ENCODE measurements at places on chromosomes 11 and 22. TPM values are rescaled to one million over a fixed set of nuclear protein-coding genes. Genes with fewer than 3 reads are reported as not detected.

GRCh38 chr22:50678651-50679521, 6.3 kb downstream of the SHANK3 start:
- H3K27me3 ChIP-seq: peaks cover 22% of the 10 kb centered on the region
- no peak overlapping the region for H3K4me3 ChIP-seq
- peaks cover 6% of the 10 kb centered on the region for H3K4me1 ChIP-seq
- DNase-seq: no peak
- H3K36me3 ChIP-seq: no peaks in the 10 kb centered on the region

DNA sequence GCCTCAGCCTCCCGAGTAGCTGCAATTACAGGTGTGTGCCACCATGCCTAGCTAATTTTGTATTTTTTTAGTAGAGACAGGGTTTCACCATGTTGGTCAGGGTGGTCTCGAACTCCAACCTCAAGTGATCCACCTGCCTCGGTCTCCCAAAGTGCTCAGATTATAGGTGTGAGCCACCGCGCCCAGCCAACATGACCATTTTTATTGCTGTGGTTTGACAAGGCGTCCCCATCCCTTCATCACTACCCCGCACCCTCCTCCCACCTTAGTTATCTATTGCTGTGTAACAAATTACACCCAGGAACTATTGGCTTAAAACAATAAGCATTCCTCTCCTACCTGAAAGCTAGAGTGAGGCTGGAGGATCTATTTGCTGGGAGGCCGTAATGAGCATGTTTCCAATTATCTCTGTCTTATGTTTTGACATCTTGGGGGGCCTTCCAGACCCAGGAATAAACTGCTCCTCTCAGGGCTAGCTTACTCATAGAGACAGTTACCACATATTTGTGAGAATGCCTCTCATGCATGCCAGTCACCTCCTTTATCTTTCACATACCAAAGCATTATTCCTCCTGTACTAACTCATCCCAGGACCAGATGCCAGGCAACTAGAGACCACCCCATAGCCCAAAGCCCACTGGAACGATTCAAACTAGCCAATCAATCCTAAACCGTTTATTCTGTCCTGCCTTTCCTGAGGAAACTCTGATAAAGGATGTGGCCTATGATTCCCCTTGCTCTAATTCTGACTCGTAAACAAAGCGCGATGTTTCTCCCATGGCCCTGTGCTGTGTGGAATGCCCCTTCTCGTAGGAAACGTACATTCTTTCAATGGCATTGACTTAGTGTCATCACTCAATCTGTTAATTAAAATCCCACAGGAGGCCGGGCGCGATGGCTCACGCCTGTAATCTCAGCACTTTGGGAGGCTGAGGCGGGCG, 19.4 kb downstream of the SNU13 start:
- H3K4me1 ChIP-seq: no peaks in the 10 kb centered on the region
- H3K27ac ChIP-seq: no peak overlapping the region
- no peak for DNase-seq
- peaks cover 26% of the 10 kb centered on the region for H3K36me3 ChIP-seq
- H3K4me3 ChIP-seq: no peak overlapping the region

The CSNK2A3 gene
- total RNA-seq: 0.72 TPM

DNA sequence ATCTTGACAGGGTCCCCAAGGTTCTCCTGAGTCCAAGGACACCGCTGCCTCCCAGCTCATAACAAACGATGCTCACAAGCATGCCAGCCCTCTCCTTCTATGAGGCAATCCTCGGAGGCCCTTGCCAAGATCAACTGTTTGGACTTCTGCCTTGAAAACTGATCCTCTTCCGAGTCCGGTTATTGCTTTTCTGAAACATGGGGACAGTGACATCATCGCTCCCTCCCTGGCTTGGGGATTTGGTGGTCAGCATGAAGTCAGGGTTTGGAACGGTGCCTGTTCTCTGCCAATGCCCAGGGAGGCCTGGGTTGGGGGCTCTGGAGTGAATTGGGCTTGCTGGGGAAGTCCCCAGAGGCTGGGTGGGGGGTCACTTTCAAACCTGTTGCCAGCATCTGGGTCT, 149.3 kb downstream of the FBXO7 start:
- no peak overlapping the region for H3K4me3 ChIP-seq
- peaks cover 13% of the 10 kb centered on the region for H3K4me1 ChIP-seq
- DNase-seq: no peak
- no peaks in the 10 kb centered on the region for H3K27me3 ChIP-seq
- H3K36me3 ChIP-seq: no peaks in the 10 kb centered on the region

- no peak for DNase-seq
- H3K36me3 ChIP-seq: no peaks in the 10 kb centered on the region
- no peaks in the 10 kb centered on the region for H3K4me1 ChIP-seq
- H3K27ac ChIP-seq: no peak overlapping the region
- no peak overlapping the region for H3K4me3 ChIP-seq
- no peaks in the 10 kb centered on the region for H3K27me3 ChIP-seq
Measured at GRCh38 chr11:134082990-134083389, 14.1 kb downstream of the JAM3 start.

DNA sequence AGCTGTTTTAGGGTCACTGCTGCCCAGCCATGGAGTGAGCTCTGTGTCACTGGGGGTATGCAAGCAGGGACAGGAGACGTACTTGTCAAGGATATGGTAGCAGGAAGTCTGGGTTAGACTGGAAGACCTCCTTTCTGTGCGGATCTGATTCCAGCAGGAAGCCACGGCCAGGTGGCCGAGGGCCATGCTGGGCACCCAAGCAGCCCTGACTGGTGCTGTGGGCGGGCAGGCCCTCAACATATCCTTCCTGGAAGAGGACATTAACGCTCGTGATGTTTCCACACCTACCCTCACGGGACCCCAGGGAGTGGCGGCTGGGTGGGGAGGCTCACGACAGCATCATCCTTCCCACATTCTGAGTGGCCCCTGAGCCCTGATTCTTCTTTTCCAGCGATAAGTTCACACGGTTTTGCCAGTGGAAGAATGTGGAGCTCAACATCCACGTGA, 8.7 kb upstream of the ANKRD13D start:
- H3K36me3 ChIP-seq: peaks cover 82% of the 10 kb centered on the region
- H3K27me3 ChIP-seq: no peaks in the 10 kb centered on the region
- H3K4me1 ChIP-seq: peaks cover 37% of the 10 kb centered on the region
- DNase-seq: no peak

GRCh38 chr11:112734207-112734606, 227.0 kb upstream of the NCAM1 start:
- no peak overlapping the region for H3K27ac ChIP-seq
- H3K27me3 ChIP-seq: no peaks in the 10 kb centered on the region
- H3K36me3 ChIP-seq: no peaks in the 10 kb centered on the region
- DNase-seq: no peak
- no peak overlapping the region for H3K4me3 ChIP-seq
- no peaks in the 10 kb centered on the region for H3K4me1 ChIP-seq

- no peak overlapping the region for H3K4me3 ChIP-seq
- H3K27ac ChIP-seq: no peak overlapping the region
- H3K36me3 ChIP-seq: peaks cover 9% of the 10 kb centered on the region
- H3K4me1 ChIP-seq: peaks cover 7% of the 10 kb centered on the region
- H3K27me3 ChIP-seq: no peaks in the 10 kb centered on the region
Measured at GRCh38 chr11:36478700-36479329, 31.3 kb downstream of the TRAF6 start.

GRCh38 chr11:69501891-69502860, 20.7 kb downstream of the LINC01488 start:
- no peaks in the 10 kb centered on the region for H3K36me3 ChIP-seq
- peaks cover 17% of the 10 kb centered on the region for H3K4me1 ChIP-seq
- no peak overlapping the region for H3K4me3 ChIP-seq
- no peak for DNase-seq

The MAPK11 gene
- 5.7 TPM for total RNA-seq

DNA sequence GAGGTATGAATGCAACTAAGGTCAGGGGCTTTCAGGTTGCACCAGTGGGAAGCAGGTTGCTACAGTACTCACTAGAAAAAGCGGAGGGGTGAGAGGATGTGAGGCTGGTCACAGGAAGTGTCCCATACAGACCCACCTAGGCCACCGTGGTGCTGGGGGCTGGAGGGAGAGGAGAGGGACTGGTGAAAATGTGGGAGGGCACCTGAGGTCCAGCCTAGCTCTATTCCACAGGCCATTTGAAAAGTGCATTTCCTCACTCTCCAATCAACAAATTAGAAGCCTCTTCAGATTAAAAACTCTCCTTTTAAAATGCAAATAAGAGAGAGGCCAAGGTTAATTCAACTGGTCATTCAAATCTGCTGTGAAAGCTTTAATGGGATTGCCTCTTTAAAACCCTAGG, 38.6 kb upstream of the NCAM1 start:
- H3K4me3 ChIP-seq: no peak overlapping the region
- no peak overlapping the region for H3K27ac ChIP-seq
- H3K4me1 ChIP-seq: no peaks in the 10 kb centered on the region
- H3K36me3 ChIP-seq: no peaks in the 10 kb centered on the region

GRCh38 chr22:30201945-30202344, 44.6 kb downstream of the LIF start:
- H3K27ac ChIP-seq: peak overlapping the region; percentile 72
- H3K4me3 ChIP-seq: no peak overlapping the region
- DNase-seq: no peak
- H3K36me3 ChIP-seq: no peaks in the 10 kb centered on the region
- peaks cover 10% of the 10 kb centered on the region for H3K27me3 ChIP-seq

DNA sequence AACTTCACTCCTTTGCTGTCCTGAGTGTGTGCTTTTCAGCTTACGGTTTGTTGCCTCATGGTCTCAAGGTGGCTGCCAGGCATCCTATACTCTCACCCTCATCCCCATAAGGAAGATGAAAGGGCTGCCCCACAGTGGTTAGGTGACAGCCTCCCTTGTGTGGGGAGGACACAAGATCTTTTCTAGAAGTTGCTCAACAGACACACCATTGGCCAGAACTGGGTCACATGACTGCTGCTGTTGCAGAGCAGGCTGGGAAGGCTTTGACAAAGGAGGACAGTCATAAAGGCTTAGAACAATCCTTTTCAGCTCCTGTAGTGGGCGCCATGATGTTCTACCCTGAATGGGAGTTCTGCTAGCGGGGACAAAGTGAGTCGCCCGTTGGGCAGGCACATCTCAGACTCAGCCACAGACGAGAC, 69.7 kb upstream of the RASD2 start:
- DNase-seq: no peak
- H3K27ac ChIP-seq: no peak overlapping the region

DNA sequence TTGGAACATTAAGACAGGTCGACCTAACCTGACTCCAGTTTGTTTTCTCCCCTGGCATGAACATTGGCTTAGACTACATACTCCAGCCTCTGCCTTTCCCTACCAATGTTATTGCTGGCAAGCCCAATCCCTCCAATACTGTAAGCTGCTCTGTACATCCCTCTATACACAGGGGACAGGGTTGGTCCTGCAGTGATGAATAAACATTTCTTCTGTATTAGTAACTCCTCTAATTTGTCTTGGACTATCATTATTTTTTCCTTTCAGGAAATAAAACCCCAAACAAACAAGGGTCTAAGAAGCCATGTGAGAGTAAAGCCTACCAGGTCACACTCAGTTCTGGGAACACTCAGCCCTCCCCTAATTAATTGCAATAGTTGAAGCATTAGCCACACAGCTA, 35.1 kb upstream of the FJX1 start:
- H3K4me3 ChIP-seq: no peak overlapping the region
- H3K27me3 ChIP-seq: peaks cover 5% of the 10 kb centered on the region
- no peaks in the 10 kb centered on the region for H3K36me3 ChIP-seq
- no peak overlapping the region for H3K27ac ChIP-seq
- H3K4me1 ChIP-seq: peaks cover 9% of the 10 kb centered on the region

The TNNI2 gene
- 15.0 TPM for total RNA-seq

GRCh38 chr11:47234669-47235100, 13.9 kb downstream of the ACP2 start:
- no peak overlapping the region for H3K4me3 ChIP-seq
- no peak for DNase-seq
- H3K27me3 ChIP-seq: no peaks in the 10 kb centered on the region
- peak overlapping the region; percentile 35 for H3K27ac ChIP-seq

- H3K4me1 ChIP-seq: no peaks in the 10 kb centered on the region
- no peaks in the 10 kb centered on the region for H3K36me3 ChIP-seq
- no peak overlapping the region for H3K27ac ChIP-seq
- no peak overlapping the region for H3K4me3 ChIP-seq
- H3K27me3 ChIP-seq: no peaks in the 10 kb centered on the region
Measured at GRCh38 chr11:125429174-125429707, 66.8 kb downstream of the FEZ1 start.

DNA sequence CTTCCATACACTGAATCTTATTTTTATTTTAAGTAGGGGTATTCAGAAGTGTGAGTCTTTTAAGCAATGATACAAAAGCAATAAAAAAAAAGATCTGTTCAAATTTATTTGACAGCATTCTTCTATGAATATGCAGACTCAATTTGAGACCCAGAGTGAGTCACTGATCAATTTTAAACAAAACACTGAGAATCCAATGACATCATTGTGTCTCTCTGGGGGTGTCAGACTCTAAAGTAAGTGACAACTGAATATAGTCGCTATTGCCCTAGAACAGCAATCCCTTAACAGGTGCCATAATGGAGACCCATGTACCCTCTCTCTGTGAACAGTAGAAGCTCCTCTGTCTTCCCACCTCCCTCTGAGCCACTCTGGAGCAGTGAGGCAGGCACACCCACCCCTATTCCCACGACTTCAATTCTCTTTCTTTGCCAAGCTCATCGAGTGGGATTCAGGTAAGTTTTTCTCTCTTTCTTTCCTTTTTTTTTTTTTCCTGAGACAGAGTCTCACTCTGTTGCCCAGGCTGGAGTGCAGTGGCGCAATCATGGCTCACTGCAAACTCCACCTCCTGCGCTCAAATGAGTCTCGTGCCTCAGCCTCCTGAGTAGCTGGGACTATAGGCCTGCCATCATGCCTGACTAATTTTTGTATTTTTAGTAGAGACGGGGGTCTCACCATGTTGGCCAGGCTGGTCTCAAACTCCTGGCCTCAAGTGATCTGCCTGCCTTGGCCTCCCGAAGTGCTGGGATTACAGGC, 5.1 kb upstream of the RPS3 start:
- no peak overlapping the region for H3K27ac ChIP-seq
- no peak for DNase-seq
- no peaks in the 10 kb centered on the region for H3K4me1 ChIP-seq
- H3K4me3 ChIP-seq: no peak overlapping the region

- peaks cover 19% of the 10 kb centered on the region for H3K27me3 ChIP-seq
- no peak for DNase-seq
- H3K27ac ChIP-seq: no peak overlapping the region
- no peaks in the 10 kb centered on the region for H3K36me3 ChIP-seq
Measured at GRCh38 chr11:17508306-17508705, 31.7 kb upstream of the ABCC8 start.

DNA sequence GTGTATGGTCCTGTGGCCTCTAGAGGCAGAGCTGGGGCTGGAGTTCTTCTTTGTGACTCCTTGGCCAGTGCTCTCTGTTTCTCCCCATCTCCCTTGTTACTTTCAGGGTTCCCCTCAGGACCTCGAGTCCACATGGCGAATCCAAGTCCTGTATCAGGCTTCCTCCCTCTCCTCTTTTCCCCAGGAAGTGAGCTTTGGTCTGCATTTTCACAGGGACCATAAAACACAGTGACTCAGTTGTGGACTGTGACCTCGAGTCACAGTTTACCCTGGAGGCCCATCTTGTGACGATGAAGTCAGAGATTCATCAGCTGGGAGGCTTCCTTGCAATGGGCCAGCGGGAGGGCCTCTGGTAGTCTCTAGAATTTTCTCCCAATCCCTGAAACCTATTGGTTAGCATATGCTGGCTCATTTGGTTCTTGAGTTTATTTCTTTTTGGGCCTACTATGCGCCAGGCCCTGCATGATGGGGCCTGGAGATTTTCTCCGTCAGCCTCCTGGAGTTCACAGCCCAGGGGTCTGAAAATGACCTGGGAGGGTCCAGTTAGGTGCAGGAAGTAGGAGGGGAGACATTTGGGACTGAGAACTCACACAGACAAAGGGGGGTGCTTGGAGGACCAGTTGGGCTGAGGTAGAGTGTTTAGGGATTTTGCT, 100.8 kb downstream of the KIAA1671 start:
- no peaks in the 10 kb centered on the region for H3K27me3 ChIP-seq
- no peak overlapping the region for H3K4me3 ChIP-seq
- peaks cover 14% of the 10 kb centered on the region for H3K4me1 ChIP-seq
- DNase-seq: no peak

Data from esophagus squamous epithelium (tissue), 5 donors.